ENCODE measurements at places on chromosomes 13 and 19.

GRCh38 chr19:5512715-5513114 is 55.0 kb downstream of the TINCR start:
- DNase-seq = no peak

GRCh38 chr13:50594276-50595051 is 249.0 kb downstream of the DLEU7 start:
- no peak for DNase-seq

GRCh38 chr19:718251-718951 is 9.7 kb downstream of the PALM start:
- DNase-seq = no peak

DNA sequence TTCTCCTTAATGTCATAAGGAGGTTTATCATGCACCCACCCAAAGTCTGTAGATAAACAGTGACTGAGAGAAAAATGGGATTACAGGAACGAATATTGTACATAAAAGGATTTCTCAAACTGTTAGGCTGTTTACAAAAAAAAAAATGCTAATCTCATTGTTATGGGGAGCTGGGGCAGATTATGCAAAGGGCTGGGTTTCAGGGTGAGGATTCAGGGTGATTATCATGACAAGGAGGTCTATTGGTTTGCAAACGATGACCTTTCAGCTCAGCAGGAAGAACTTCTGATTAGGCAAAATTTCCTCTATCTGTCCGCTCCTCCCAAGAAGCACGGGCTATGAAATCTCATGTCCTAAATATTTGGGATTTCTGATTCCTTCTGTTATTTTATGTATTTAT is 41.4 kb downstream of the NLRP12 start:
- DNase-seq = no peak

GRCh38 chr13:40317980-40318327 is 348.5 kb downstream of the FOXO1 start:
- no peak for DNase-seq

DNA sequence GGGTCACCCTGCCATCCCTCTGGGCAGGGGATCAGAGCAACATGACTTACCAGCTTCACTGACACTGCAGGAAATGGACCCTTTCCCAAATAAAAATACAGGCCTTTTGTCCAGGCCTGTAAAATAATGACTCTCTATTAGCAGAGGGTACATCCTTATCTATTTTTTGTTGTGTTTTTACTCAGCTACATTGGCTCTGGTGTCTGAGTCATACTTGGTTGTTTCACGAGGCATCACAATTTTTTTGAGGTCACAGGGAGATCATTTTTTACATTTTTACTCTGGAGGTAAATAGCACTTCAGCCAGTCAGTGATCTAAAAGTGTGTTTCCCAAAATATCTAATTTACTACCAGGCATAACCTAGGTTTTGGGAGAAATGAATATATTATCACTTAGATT is 6.9 kb upstream of the HTR2A start:
- no peak for DNase-seq

DNA sequence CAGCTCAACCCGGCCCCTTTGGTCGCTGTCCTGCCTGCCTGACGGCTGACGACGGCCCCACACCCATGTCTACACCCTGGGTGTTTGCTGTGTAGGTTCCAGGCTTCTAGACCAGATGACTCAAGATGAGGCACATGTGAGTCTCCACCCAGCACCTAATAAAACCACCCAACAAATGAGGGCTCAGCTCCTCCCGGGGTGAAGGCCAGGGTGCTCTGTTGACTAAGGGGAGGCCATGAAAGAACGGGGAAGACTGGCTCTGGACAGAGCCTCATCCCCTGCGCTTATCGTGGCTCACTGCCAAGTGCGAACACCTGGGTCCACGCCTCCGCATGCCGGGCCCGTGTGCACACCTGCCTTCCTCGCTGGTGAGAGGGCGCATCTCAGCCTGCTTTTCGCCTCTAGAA is 39.6 kb downstream of the COL4A2 start:
- no peak for DNase-seq

- DNase-seq = no peak
Measured at GRCh38 chr13:41408746-41409145, 48.6 kb upstream of the RGCC start.

DNA sequence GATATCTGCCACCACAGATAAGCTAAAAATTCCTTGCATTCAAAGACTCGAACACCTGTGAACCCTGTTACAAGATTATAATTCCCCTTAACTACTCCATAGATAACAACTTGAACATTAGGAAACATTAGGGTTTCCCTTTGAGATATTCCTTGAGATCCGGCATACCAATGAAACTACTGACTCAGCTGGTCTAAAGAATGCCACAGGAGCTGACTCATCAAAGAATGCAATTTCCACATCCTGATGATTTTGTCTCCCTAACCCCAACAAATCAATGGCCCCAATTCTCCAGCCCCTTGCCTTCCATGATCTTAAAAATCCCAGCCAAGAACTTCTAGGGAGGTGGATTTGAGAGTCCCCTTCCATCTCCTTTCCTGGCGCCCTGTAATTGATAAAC is 35.6 kb upstream of the ZNF599 start:
- DNase-seq = no peak

DNA sequence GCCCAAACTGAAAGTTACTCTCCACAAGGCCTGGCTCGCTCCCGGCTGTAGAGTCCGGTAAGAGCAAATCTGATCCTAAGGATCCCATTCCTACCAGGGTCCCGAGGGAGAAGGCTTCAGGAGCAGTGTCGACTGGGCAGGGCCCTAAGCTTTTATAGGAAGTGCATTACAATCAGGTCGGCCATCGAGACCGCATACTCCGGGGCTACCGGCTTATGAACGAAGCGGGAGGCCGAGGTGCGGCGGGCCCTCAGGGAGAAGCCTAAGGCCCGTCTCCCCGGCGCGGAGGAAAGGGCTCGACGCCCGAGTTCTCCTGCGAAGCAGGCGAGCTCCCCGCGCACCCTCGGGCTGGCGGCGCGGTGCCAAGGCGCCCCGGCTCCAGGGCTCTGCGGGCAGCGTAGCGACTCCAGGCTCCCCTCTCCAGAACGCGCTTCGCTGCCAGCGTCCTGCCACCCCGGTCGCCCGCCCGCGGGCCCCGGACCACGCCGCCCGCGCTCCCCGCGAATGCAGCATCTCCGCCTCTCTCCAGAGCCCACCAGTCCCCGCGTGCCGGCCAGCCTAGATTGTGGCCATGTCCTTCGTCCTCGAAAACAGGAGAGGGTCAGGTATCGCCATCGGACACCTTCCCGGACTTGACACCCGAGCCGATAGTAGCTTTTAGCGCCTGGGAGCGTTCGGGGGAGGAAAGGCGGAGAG is 1.4 kb downstream of the EFNB2 start:
- DNase-seq = no peak

GRCh38 chr13:111399776-111400538 is 79.5 kb downstream of the TEX29 start:
- no peak for DNase-seq

DNA sequence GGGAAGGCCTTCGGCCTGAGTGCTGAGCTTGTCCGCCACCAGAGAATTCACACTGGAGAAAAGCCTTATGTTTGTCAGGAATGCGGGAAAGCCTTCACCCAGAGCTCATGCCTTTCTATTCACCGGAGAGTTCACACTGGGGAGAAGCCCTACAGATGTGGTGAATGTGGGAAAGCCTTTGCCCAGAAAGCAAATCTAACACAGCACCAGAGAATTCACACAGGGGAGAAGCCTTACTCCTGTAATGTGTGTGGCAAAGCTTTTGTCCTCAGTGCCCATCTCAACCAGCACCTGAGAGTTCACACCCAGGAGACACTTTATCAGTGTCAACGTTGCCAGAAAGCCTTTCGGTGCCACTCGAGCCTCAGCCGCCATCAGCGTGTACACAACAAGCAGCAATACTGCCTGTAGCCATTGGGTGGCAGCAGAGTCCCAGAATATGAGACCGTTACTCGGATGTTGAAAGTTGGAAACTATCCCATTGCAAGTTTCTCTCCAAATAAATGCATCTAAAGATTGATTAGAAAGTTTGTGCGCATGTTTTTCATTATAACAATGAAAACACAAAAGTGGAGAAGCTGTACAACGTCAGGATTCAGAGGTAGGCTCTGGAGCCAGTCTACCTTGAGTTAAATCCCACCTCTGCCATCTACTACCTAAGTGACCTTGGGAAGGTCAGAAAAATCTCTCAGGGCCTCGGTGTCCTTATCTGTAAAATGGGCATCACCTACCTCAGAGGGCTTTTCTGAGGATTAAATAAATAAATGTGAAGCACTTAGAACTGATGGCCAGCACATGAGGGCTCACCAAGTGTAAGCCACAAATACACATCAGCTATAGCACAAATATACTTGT is 21.1 kb downstream of the ZNF473 start:
- no peak for DNase-seq

GRCh38 chr13:107743983-107744382 is 471.4 kb downstream of the LIG4 start:
- no peak for DNase-seq

DNA sequence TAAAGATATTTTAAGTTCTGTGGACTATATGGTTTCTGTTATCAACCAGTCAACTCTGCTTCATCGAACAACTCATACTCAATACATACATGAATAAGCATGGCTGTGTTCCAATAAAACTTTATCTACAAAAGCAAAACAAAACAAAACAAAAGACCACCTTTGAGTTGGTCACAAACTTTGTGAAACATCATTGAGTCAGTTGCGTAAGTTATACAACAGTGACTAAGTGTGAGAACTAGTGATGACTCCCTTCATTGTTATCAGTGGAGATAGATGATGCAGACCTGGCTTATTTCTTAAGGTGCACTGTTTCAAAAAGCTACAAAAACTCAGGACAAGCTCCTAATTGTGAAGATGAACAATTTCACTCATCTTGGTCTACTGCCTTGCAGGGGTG is 14.5 kb upstream of the KLK4 start:
- DNase-seq = no peak

DNA sequence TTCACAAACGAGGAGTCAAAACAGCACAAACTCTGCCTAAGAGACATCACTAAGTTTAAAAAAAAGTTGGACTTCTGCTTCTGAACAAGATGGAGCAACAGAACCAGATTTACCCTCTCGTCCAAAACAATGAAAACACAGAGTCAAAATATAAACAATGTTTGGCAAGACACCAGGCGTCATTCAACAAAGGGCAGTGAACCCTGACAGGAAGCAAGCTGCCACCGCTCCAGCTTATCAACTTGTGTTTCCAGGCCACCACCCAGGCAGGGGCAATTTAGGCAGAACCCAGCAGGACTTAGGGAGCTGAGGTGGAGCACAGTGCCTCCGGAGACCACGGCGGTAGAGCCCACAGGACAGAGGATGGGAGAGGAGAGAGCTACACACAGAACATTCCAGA is 8.6 kb upstream of the NAPA start:
- DNase-seq = no peak

DNA sequence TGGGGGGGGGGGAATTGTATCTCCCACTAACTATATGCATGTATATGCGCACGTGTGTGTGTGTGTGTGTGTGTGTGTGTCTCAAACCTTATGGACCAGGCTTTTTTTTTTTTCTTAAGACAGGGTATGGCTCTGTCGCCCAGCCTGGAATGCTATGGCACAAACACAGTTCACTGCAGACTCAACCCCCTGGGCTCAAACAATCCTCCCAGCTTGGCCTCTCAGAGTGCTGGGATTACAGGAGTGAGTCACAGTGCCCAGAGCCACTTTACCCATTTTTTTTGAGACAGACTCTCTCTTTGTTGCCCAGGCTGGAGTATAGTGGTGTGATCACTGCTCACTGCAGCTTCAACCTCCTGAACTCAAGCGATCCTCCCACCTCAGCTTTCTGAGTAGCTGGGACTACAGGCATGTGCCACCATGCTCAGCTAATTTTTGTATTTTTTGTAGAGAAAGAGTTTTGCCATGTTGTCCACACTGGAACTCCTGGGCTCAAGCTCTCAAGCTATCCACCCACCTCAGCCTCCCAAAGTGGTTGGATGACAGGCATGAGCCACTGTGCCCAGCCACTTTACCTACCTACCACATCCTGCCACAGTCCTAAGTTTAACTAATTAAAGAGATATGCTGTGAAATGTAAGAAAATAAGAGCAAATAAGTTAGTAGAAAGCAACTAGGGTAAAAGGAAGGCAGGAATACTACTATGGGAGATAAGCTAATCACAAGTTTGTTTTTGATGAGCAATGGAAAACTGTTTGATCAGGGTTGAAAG is 2.4 kb downstream of the ZMYM5 start:
- no peak for DNase-seq

DNA sequence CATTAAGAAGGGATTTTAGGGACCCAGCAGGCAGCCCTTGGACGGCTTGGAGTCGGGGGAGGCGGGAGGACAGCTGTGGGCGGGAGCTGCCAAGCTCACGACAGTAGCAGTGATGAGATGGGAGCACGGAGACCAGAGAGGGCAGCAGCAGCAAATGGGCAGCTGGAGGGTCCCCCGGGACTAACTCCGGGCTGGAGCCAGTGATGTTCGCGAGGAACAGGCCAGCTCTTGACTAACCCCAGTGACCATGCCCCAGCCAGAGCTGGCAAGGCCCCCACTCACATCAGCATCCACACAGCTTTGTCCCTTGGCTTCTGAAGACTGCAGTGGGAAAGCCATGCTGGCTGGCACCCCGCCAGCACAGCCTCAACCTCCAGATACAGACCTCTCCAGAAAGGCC is 81.9 kb downstream of the RAB20 start:
- no peak for DNase-seq

- no peak for DNase-seq
Measured at GRCh38 chr19:53388904-53389303, 6.0 kb upstream of the ZNF765 start.

- DNase-seq = no peak
Measured at GRCh38 chr19:38650911-38651584, 3.6 kb downstream of the ACTN4 start.

GRCh38 chr13:107650081-107650701 is 565.1 kb downstream of the LIG4 start:
- DNase-seq = no peak

- no peak for DNase-seq
Measured at GRCh38 chr19:56096665-56097064, 24.4 kb downstream of the ZNF787 start.

DNA sequence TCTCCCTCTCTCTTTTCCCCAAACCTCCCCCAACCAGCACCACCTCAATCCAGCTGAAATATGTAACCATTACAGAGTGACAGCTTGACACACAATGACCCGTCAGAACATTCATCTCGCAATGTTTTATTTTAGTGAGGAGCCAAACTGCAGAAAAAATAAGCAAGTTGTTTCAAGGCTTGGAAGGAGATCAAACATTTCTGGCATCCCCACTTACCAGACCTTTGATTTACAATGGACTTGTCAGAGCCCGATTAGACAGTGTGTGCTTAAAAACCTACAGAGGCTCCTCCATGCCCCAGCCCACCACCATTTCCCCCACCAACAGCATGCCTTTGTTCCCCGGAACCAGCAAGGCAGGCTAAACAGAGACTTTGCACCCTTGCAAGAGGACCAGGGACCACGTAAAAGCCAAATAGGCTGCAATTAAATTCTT is 382.8 kb upstream of the ZNF507 start:
- DNase-seq = no peak

GRCh38 chr19:56071151-56071550 is 49.9 kb downstream of the ZNF787 start:
- no peak for DNase-seq

GRCh38 chr19:48648134-48648533 is 2.1 kb upstream of the CA11 start:
- no peak for DNase-seq

Data from stimulated activated CD4-positive, alpha-beta T cell treated with anti-CD3 and anti-CD28 coated beads, TNF-alpha, amount 100 ng/mL, for 1 hour (primary cell).